Activated CD8-positive, alpha-beta memory T cell treated with anti-CD3 and anti-CD28 coated beads for 48 hours (primary cell): ENCODE measurements at places on chromosomes 7 and 10.

DNA sequence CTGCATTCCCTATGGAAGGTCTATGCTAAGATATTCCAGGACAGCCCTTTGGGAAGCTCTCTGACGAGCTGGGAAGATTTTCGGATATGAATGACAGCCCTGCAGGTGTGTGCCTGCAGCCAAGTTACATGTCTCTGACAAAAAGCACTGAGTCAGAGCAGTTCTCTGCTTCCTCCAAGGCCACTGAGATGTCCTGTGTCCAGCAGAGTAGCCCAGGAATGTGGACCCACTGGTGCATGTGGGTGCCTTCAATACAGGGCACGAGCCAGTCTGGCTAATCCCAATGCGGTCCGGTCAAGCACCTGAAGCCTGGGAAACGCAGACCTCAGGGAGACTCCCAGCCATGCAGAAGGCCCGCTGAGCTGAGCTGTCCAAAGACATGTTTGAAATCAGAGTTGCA lies 565.7 kb downstream of the TCERG1L start:
- DNase-seq: no peak

DNA sequence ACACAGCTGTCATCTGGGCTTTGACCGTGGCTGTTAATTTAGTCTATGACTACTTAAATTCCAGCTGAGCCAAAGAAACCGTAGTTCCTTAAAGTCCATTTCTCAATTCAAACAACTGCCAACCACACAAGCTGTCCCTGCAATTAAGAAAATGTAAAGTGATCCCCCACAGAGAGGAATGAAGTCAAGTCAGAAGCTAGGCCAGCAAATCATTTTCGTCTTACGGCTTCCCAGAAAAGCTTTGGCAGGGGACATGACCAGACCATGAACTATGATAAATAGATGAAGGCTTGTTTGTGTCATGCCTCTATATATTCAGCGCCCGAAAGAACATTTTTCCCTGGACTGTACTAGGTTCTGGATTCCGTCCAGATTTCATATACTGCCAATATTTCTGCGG lies 54.6 kb downstream of the HACD1 start:
- no peak for DNase-seq

DNA sequence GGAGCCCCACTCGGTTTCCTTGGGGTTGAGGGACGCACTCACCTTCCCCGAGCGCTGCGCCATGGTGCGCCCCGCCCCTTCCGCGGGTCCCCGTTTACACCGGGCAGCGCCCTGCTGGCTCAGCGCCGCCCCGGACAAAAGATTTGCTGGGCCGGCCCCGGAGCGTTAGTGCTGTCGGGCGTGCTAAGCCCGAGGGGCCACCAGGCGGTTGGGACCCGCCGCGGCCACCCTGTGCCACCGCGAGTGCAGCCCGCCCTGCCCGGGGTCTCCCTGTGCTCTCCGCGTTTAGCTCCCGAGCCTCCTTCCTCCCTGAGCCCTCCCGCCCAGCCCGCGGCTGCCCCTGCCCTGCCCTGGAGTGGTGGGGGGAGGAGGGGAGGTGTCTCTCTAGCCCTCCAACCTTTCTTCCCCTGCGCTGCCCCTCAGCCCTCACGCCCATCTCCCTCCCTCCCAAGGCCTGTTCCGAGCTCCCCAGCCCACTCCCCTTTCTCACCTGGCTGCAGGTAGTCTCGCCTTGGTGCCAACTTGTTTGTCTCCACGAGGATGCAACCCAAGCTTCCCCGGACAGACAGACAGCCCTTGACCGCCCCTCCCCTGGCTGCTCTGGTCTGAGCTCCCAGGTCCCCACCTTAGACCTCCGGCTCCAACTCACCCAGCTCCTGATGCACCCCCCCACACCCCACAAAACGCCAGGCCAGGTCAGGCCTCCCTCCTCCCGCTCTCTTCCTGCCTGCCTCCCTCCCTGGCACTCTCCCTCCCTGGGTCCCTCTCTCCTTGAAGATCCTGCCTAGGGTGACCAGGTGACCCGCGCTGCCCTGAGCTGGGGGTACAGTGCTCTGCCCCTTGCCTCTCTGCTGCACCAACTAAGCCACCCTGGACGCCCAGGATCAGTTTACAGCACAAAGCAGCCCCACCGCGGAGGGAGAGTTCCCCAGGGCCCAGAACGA lies at the start of gene CRYGN:
Gene CRYGN, minus strand, starts transcription at position 287 of the 944 bp plus-strand sequence. Its CDS starts 224 bp downstream, at position 63.
- DNase-seq: no peak

GRCh38 chr7:129014501-129015101 lies 40.3 kb downstream of the TNPO3 start:
- no peak for DNase-seq

DNA sequence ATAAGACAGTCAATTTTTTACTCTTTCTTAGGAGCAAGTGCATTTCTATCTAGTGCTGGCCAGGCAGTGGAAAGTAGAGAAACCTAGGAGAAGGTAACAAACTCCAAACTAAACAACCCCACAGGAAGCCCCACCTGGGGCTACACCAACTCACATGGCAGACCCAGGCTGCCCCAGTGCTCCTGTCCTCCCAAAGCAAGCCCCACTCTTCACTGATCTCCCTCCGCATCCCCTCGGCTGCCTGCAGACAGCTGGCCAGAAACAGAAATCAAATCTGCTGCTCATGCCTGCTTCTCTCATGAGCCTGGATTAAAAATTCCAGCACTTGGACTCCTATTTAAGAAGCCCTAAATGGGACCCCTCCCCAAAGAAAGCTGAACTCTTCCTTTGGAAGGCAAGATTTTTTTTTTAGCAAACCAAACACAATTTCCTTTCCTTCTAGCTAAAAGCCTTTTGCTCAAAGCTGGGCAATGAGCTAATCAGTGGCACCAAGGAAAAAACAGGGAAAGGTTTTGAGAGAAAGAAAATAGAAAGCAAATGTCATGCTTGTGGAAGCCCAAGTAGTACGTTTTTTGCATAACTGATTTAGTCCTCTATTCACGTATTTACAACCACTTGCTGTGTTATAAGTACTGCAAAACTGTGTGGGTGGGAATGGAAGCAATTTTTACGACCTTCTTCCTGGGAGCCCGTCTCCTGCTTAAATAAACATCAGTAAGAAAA lies 10.8 kb downstream of the PDE1C start:
- DNase-seq: no peak

- DNase-seq: no peak
These were observed 137.3 kb upstream of the FRMD4A start for GRCh38 chr10:14468023-14468441.

DNA sequence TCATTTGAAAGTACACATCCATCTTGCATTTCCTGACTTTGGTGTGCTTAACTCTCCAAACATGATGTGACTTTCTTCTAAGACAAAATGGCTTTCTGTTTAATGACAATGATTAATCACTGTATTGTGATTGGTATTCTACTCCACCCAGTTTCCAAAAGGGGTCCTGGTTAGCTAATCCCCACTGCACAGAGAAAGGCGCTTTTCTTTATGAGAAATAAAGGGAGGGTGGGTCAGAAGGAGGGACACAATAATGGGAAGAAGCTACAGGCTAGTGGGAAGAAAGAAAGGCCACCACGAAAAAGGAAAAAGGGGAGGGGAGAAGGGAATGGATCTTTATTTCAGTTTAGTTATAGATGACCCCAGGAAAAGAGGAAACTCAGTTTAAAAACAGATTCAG lies 69.2 kb downstream of the PRTFDC1 start:
- no peak for DNase-seq

- DNase-seq: no peak
These were observed 15.1 kb downstream of the WAPL start for GRCh38 chr10:86506499-86506898.

DNA sequence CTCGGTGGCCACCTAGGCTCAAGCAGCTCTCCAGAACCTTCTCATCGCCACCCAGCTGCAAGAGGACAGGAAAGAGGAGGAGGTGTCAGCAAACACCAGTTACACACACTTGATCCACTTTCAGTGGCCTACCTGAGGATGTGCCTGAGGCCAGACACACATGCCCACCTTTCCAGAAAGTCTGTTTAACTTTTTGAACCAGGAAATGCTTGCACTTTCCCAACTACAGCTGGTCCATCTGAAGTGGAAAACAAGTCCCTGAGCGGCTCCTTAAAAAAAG lies 15.7 kb upstream of the CYREN start:
- no peak for DNase-seq

GRCh38 chr10:52965509-52965908 lies 192.9 kb upstream of the MBL2 start:
- DNase-seq: no peak

DNA sequence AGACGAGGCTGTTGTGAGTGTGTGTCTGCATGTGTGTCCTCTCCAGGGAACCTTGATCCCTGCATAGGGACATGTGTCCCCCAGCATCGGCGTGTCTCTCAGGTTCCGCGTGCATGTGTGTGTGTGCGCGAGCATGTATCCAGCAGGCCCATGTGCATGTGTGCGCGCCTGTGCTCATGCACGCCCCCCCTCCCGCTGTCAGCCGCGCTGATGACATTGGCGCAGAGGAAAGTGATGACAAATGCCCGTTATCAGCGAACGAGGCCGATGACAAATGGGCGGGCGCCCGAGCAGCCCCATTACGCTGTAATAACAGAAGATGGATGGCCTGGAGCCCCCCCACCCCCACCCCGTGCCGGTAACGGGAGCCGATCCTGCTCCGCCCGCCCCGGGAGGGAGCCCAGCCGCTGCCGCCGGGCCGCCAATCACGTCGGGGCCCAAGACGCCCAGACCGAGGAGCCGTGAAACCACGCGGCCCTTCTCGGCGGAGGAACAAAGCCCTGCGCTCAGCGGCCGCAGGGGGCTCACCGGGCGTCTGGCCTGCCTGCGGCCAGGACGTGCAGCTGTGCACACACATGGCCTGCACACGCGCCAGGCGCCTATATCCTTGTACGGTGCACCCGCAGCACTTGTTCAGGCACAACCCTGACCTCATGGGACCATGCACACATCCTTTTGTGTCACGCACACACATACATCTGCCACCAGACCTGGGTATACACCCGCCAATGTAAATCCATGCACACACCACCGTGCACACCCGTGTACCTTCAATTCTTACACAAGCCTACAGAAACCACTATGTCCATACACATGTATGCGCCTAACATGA lies 21.5 kb downstream of the POLL start:
- DNase-seq: no peak

DNA sequence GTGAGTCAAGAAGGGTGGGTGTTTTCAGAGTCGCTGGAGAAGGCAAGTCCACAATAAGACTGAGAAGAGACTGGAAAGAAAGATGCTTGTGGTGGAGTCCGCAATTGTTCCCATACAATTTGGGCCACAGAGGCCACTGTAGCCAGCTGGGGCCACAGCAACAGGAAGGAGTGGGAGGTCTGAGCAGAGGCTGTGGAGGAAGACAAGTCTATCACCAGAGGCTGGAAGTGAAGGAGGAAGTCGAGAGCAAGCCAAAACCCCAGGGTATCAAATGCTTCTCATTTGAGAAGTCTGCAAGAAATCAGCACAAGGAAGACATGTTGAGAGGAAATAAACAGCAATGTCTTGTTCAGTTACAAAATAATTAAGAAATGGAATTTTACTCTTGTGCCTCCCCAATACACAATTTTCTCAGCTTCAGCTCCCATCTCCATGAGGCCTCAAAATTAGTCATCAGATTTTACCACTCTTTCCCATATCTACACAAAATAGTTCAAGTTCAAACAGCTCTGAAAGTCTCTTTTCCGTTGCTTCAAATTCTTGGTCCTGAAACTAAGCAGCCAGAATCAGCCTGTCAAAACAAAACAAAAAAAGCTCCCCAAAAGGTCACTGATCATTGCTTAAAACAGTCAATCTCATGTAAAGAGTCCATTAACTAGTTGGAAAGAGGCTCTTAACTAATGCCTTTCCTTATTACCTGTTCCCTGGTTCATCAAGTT lies 31.6 kb downstream of the SLC16A12 start:
- no peak for DNase-seq

DNA sequence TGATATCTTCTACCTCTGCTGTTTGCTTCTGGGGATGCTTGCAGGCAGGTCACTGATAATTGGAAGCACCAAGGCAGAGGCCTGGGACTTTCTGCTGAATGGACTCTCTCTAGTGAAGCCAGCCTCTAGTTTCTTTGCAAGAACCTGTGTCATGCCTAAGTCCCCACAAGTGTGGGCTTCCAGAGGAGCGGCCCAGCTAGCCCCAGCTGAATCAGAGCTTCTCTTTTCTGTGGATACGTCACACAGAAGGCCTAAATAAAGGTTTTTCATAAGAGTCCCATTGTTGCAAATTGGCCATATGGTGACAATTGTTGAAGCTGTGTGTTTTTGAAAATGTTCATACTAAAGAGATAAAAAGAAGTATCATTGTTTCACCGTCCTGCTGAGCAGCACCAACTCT lies 6.8 kb upstream of the OPALIN start:
- no peak for DNase-seq

- DNase-seq: no peak
These were observed 7.1 kb downstream of the HEPACAM2 start for GRCh38 chr7:93218997-93219827.

DNA sequence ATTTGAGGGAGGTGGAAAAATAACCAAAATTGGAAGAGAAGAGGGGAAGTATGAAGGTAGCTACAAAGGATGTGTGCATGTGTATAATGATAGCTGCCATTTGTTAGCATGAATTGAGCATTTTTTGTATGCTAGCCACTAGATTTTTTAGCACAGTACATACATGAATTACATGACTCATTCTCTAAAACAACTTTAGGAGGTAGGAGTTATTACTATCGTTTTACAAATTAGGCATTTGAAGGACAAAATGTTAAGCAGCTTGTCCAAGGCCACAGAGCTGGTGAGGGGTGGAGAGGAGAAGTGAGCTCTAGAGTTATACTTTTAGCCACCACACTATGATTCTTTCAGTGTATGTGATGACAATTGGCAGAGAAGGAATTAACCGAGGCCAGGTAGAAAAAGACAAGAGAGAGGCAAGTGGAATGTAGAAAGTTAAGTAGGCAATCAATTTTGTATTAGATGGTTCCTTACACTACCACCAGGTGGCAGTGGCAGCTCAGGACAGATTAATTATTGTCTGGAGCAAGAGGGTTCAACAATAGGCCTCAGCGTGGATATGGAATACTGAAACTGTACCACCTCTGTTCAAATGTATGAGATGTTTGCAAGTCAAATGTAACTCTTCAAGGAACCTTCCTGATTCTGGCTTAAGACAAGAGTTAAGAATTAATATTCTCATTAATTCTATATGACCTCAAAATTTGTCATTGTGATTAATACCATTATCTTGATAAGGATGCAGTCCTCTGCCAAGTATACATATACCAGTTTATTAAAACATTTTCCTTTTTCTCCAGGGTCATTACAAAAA lies 128.0 kb downstream of the MBL2 start:
- no peak for DNase-seq

DNA sequence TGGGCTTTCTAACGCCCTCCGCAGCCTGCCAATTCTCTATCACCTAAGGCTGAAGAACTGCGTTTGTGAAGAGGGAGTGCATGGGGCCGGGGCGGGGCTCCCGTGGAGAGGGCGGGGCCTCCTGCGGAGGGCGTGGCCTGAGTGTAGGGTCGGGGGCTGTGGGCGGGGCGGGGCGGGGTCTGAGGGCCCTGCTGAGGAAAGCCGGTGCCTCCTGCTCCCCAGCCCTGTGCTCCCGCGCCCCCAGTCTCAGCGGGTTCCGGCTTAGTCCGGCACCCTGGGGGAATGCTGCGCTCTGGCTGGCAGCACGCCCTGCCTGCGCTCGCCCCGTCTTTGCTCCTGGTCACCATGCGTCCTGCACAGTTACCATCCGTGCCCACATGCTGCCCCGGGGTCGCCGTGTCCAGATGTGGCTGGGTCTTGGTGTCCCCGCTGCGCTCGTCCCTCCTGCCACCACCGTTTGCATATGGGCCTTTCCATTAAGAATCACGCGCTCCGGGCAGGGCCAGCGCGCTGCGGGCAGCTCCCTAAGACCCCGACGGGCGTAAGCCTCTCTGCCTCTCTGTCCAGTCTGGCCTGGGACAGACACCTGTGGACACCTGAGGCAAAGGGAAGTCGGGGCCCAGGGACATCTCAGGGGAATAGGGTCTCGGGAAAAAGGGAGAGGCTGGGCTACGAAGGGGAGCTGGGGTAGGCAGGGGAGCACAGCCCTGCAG lies 144.0 kb upstream of the RET start:
- DNase-seq: no peak
